Endothelial cell of umbilical vein (primary cell): ENCODE measurements at places on chromosomes 3 and 15. TPM values are rescaled to one million over a fixed set of nuclear protein-coding genes. Genes with fewer than 3 reads are reported as not detected.

DNA sequence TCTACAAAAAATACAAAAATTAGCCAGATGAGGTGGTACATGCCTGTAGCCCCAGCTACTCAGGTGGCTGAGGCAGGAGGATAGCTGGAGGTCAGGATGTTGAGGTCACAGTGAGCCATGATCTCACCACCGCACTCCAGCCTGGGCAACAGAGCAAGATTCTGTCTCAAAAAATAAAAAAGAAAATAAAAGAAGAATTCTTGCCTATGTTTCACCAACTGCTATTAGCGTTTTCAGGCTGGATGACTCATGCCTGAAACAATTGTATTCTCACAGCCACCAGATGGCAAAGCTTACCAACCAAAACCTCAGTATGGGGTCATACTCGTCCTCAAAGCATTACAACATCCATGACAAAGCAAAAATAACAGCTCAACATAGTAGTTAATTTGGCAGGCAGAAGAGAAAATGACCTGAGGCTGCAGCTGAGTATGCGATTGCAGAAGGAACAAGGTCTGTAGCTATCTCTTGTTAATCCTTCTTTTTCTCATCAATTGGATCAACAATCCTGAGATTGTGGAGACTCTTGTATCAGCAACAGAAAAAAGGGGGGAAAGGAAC is 52.2 kb downstream of the TP53BP1 start:
- peak; percentile 94 for DNase-seq

DNA sequence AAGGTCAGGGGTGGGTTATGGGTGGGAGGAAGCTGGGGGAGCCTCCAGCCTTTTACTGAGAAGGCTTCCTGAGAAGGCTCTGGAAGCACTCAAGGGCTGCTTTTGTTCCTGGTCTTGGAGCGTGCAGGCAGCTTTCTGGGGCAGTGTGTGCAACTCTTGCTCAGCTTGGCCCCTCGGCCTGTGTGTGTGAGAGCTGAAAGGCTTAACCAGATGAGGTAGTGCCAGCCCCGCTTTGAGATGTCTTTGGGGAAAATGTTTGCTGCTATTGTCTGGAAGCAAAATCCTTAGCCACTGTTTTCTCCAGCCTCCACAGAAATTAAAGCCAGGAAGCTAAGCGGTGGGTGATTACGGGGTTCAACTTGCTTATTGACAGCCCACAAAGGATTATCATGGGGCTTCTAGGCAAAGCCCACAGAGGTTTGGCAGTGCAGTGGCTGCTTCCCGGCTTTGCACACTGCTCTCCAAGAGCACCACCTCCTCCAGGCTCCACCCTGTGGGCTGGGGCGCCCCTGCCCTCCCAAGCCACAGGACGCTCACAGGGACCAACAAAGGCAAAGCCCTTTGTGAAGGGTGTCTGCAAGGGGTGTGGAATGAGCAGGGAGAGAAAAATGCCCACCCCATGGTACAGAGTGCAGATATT is 121.7 kb upstream of the TLE3 start:
- no peak for DNase-seq

The DCBLD2 gene
- 62.6 and 77.3 TPM in 2 replicates for total RNA-seq

- DNase-seq: no peak
These were observed 39.1 kb downstream of the PRTG start for GRCh38 chr15:55703873-55704301.

GRCh38 chr3:154758109-154758868 is 321.8 kb upstream of the MME start:
- peak; percentile 11 for DNase-seq

The GATM gene
- 0.48 and 0.60 TPM in 2 replicates for total RNA-seq

DNA sequence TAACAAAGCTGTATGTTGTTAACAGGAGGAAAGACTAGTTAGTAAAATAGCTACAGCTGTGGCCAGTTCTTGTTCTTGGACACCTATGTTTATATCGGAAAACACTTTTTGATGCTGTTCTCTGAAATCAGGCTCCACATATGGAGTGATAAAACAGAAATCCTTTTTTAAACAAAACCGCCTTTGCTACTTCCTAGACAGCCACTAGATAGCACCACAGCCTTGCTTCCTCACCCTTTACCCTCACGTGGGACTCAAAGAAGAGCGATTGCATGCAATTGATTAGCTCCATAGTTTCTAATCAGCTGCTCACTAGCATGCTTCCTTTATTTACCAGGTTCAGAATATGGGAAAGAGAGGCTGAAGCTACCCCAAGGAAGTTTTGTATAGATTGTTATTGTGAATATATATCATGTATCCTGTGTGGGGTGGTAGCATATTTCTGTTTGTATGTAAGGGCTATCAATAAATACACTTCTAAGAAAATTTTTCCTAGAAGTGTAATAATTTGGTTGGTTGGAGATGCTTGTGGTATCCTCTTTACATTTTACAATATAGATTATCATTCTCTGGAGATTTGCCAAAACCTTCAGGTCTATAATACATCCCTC is 4.3 kb upstream of the MTFMT start:
- DNase-seq: peak; percentile 38

- DNase-seq: peak; percentile 90
These were observed 27.3 kb downstream of the ATOSA start for GRCh38 chr15:52651868-52652267.

The WDR72 gene
- total RNA-seq: not detected in 2 replicates

The NME9 gene
- not detected in 2 replicates for total RNA-seq

DNA sequence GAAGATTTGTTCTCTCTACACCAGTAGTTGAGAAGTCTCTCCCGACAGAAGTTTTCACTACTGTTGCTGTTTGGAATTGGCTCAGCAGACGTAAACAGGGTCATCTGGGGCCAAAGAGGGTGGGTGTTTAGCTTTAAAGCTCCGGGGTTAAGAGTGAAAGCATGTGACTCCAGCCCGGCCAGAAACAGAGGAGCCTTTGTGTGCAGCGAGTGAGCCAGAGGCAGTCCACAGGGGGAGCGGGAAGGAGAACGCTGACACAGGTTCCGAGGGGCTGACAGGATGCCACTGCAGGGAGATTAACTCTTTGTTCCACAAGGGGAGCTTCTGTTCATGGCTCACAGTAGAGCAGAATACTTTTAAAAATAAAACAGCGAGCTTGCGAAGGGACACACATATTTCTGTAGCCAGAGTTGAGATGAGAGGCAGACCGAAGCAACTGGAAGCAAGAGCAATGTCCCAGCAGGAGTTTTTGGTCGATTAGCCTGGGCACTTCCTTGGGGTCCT is 26.9 kb downstream of the BMF start:
- peak; percentile 92 for DNase-seq

The PSMA4 gene
- total RNA-seq: 250 and 260 TPM in 2 replicates

GRCh38 chr3:34727700-34728099 is 911.6 kb upstream of the ARPP21 start:
- no peak for DNase-seq

DNA sequence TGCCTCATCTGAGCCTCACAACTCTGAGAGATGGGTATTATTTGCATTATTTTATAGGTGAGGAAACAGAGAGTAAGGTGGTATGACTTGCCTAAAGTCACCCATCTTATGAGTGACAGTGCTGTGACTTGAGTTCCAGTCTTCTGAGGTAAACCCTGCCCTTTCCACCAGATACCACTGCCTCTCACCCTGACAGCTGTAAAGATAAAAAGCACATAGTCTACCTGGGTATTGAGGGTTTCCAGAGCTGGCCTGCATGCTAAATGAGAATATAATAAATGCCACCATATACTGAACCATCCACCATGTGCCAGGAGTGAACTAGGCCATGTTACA is 25.6 kb downstream of the RASGRP1 start:
- no peak for DNase-seq
